A549 treated with GW870086 at 1 μM for 4 hours (cell line): ENCODE measurements at places on chromosomes 7 and 10. TPM values are rescaled to one million over a fixed set of nuclear protein-coding genes. Genes with fewer than 3 reads are reported as not detected.

CFAP46 gene
- 1.4 to 1.8 TPM (median 1.5 TPM) in 5 replicates for total RNA-seq

ADAM12 gene
- 3.1 to 5.3 TPM (median 4.1 TPM) in 5 replicates for total RNA-seq

PTN gene
- not detected in 5 replicates for total RNA-seq

SAMD9 gene
- total RNA-seq = 2.2 to 5.1 TPM (median 4.4 TPM) in 5 replicates

CHST3 gene
- 39.3 to 51.6 TPM (median 50.0 TPM) in 5 replicates for total RNA-seq

PDE1C gene
- 2.5 to 3.8 TPM (median 3.3 TPM) in 5 replicates for total RNA-seq

ANKRD2 gene
- 4.2 to 6.9 TPM (median 4.9 TPM) in 5 replicates for total RNA-seq

WDFY4 gene
- not detected in 5 replicates for total RNA-seq

NME8 gene
- total RNA-seq = not detected in 5 replicates

CCL24 gene
- not detected in 5 replicates for total RNA-seq

SBDS gene
- total RNA-seq = 102 to 118 TPM (median 112 TPM) in 5 replicates

ZNF853 gene
- 1.7 to 2.9 TPM (median 2.5 TPM) in 5 replicates for total RNA-seq

C10orf105 gene
- total RNA-seq = not detected in 5 replicates

C7orf33 gene
- not detected in 5 replicates for total RNA-seq
